ENCODE measurements at places on chromosomes 2 and 18. TPM values are rescaled to one million over a fixed set of nuclear protein-coding genes. Genes with fewer than 3 reads are reported as not detected.
A peak's percentile ranks its signal among the peaks of the same experiment; 100 is the strongest.

The FBXO48 gene
- polyA plus RNA-seq, result 1.6 TPM

The LONRF2 gene
- 1.5 TPM for polyA plus RNA-seq

The TYMS gene
- 49.0 TPM for polyA plus RNA-seq

- no peak for DNase-seq
Observed at GRCh38 chr2:140489193-140489592, 1641.6 kb downstream of the LRP1B start.

DNA sequence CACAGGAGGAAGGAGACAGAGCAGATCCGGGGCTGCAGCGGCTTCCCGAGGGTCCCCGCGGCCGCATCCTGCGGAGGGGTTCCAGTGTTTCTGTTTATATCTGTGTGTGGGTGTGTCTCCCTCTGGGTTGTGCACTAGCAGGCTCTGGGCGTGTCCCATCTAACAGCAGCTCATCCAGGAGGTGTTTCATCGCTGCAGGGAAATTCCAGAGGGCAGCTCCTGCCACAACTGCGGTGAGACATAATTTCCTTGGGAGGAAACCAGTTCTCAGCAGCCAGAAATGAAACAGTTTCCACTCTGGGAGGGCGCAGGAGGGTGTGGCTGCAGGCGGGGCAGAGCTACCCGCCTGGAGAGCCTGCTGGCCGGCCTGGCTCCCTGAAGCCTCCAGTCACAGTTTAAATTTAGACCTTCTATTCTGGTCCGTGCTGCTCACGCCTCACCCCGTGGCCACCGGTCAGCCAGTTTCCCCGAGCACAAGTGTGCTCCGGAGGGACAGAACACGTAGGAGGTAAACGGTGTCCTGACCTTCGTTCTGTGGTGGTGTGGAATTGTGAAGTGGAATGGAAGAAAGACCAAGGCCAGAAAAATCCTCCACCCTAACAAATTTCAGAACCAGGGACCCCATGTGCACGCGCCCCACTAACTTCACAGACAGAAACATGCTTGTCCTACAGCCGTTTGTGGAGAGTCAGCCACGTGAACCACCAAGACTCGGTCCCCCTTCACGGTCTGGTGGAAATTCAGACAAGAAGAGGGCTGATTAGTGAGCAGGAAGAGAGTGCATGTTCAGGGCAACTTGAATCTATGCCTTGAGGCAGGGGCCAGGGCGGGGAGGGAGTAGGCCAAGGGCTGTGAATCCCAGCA is 50.2 kb downstream of the TEX44 start:
- peak; percentile 67 for DNase-seq

DNA sequence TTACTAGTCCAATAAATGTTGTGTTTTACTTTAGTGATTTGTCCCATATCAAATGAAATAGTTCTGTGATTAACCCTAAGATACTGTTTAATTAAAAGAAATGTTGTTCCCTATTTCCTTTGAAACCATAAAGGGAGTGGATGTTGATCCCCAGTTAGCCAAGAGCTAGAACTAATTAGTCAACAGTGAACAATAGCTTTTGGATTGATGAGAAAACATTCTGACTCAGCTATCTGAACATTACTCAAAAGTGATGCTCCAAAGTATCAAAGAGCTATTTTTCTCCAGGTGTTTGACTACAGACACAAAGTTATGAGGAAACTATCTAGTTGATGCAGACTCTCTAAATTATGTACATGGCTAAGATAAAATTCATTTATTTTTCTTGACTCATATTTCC is 7.3 kb upstream of the FEZ2 start:
- DNase-seq, result no peak

DNA sequence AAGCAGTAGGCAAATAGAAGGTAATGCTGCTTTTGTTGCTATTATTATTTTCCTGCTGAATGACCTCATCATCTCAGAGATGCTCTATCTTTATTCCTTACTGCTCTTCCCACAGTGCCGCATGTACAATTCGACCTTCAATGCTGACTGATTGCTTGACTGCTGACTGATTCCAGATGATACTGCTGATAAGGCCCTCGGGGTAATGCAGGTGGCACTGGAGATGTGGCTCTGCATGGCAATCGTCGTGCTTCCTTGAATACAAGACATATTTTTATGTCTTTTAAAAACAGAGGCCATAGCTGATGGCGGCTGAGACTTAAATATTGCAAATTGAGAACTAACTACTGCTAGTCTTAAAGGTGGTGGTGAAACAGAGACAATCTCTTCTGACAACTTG is 146.6 kb downstream of the LOXHD1 start:
- DNase-seq, result no peak

DNA sequence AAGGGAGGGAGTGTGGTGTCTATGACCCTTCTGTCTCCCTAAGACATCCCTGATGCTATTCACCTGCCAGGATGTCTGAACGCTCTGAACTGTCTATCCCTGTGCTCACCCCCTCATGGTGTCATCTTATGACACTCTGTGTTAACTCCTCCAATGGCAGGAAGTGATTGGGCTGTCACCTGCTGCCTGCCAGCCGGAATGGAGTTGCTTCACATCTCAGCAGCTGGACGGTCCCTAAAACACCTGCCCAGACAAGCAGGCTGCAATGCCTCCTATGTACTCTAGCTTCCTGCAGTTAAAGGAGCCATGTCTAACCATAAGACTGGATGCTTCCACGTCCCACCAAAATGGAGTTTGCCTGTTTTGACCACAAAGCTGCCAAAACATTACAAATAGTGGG is 99.9 kb downstream of the CPO start:
- no peak for DNase-seq

DNA sequence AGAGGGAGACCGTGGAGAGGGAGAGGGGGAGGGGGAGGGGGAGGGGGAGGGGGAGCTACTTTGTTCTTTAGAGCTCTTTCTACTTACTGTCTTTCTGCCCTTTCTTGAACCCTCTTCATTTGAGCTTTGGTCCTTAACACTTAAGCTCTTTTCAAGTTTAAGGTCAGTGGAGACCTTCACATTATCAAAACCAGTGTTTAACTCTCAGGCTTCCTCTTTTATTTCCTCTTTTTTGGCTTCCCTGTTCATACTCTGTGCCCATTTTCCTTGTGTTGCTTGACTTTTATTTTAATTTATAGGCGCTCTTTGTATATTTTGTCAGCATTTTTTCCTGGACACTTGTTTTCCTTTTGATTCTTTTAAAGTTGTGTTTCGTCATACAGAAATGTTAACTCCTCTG is 37.1 kb downstream of the ACSL3 start:
- no peak for DNase-seq

GRCh38 chr2:203650860-203651613 is 55.4 kb upstream of the CD28 start:
- no peak for DNase-seq

DNA sequence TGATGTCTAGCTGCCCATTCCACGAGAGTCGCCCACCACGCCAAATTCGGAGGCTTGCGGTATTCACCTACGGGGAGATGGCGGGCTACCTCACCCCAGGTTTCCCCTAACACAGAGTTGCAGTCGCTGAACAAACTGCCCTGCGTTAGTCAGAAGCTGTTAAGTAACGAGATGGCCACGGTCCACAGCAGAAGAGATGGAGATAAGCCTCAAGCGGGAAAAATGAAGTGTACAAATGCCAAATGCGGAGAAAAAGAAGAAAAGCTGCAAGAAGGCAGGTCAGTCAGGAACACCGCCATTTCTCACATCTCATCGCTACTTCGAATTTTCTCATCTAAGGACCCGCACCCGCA is 425 bp downstream of the ASB3 start:
- no peak for DNase-seq

DNA sequence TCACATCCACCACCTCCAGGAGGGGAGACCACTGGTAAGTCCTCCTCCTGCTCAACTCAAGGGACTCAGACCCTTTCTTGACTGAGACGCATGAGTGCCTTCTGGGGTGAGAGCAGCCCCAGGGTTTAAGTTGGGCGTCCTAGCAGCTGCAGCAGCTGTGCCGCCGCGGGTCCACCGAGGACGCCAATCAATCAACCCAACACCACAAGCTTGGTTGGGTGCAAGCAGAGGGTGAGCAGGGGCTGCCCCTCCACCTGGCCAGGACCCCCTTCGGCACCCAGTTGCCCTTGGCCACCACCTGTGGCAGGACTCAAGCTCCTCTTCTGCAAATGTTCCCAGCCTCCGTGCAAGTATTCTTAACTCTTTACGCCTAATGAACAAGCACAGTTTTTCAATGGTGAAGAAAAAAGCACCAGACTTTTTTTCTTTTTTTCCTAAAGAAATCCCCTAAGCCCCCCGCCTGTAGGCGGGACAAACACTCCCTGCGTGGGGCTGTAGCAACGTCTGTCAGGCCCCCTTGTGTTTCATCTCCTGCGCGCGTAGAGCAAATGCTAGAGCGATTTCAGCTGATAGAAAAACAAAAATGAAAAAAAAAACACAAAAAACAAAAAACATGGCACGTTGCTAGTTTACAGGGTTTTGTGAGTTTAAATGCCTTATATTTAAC is 197.1 kb downstream of the LOXHD1 start:
- no peak for DNase-seq

- no peak for DNase-seq
Observed at GRCh38 chr2:10304458-10305253, 2.0 kb downstream of the HPCAL1 start.

DNA sequence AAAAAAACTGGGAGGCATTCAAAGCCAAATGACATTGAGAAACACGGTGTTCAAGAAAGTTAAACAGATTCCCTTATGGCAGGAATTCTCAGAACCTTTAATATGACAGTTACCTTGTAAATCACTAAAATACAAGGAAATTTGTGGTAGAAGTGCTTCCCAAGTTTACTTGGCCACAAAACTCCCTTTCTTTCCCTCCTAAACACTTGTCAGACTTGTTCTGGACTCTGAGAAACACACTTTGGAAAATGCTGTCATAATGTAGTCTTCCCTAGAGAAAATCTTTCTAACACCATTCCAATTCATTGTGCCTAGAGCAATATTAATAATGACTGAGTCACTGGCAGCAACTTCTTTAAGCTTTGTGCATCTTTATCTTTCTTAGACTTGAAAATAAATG is 140.4 kb downstream of the ANKRD44 start:
- peak; percentile 49 for DNase-seq

- DNase-seq, result peak; percentile 6
Observed at GRCh38 chr18:62690236-62690815, 25.0 kb upstream of the PHLPP1 start.

GRCh38 chr2:173355866-173356508 is 1.3 kb downstream of the CDCA7 start:
- DNase-seq, result no peak

DNA sequence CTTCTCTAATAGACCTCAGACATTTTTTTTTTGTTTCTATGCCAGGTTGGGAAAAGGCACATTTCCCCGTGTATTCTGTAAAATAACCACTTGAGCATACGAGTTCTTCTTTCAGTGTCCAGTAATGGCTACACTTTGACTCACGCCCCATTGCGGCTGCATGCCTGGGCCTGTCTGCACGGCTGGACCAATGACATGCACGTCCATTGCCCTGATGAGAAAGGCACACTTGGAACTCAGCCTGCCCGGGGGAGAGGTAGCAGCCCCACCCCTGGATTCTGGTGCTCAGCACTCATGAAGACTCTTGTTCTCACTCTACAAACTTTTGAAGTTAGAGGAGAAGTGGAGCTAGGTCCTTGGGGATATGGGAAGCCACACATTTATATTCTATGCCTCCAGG is 5.8 kb downstream of the PCARE start:
- no peak for DNase-seq

DNA sequence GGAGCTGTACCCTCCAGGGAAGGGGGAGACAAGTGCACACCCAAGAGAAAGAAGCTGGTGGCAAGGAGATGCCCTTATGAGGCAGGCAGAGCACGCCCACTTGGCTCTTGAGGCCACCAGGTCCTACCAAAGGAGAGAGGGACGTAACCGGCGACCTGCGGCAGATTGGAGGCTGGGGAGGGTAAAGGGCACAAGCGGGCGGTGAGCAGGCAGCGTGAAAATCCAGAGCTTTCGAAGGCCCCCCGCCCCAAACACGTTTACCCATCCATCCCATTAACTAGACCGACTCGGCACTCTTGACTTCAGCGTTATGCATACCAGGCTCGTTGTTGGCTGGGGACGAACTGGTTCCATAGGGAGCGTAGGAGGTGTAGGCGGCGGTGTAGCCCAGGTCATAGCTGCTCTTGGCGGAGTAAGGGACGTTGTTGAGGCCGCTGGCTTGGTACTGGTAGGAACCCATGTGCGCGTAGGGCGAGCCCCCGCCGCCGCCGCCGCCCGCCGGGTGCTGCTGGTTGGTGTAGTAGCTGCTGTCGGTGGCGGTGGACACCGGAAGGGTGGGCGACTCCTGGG is 794 bp downstream of the DLX2 start:
- no peak for DNase-seq

GRCh38 chr2:107992069-107992468 is 5.7 kb downstream of the SLC5A7 start:
- no peak for DNase-seq

GRCh38 chr2:97760480-97761049 is 47.2 kb downstream of the ZAP70 start:
- DNase-seq, result no peak

DNA sequence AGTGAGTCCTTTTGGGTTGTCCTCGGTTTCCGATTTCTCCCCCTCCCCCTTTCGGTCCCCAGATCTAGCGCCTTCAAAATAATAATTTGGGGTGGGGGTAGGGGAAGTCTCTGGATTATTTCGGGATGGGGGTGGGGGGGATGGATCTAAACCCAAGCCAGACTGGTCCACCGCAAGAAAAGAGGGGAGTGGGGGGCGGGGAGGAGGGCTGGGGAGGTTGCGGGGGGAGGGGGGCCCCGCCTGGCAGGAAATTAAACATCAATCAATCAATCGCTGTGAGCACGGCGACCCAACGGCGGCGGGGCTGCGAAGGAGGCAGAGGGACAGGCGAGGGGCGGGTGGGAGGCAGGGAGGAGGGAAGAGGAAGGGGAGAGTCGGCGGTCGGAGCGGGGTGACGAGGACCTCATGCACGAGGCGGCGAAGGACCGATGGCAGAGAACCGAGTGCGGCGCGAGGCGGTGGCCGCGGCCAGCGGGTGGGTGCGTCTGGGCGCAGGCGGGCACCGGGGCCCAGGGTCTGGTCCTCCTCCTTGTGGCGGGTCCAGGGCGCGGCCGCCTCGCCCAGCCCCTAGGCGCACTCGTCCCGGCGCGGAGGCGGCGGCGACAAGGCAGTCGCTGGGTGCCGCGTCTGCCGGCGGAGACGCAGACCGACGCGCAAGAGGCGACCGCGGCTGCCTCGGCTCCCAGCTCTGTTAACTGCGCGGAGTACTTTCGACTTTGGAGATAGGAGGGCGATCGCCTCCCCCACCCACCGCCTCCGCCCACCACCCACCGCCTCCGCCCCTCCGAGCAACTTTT is 468 bp upstream of the SATB2 start:
- DNase-seq, result no peak

DNA sequence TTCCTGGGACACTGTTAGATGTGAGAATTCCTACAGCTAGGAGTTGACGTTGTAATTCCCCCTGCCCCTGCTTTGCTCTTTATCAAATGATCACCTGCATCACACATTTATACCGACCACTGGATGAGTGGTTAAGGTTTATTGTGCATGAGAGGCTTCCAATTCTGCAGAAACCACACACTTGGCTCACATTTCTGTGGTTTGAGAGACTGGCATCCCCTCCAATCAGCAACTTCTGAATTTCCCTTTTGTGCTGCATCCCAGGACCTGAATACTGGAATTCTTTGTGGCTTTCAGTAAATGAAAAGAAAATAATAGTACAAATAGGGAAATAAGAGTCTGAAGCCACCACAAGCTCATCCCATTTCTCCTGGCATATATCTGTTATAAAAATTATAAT is 628.7 kb upstream of the PIK3C3 start:
- no peak for DNase-seq

GRCh38 chr2:235132651-235133050 is 180.8 kb downstream of the SH3BP4 start:
- DNase-seq, result no peak

GRCh38 chr2:44181648-44182047 is 13.0 kb downstream of the PPM1B start:
- DNase-seq, result no peak
